Activated CD4-positive, alpha-beta T cell treated with anti-CD3 and anti-CD28 coated beads, Interleukin-2, amount 50 U/mL, for 16 hours (primary cell): ENCODE measurements at places on chromosomes 5 and 9.

DNA sequence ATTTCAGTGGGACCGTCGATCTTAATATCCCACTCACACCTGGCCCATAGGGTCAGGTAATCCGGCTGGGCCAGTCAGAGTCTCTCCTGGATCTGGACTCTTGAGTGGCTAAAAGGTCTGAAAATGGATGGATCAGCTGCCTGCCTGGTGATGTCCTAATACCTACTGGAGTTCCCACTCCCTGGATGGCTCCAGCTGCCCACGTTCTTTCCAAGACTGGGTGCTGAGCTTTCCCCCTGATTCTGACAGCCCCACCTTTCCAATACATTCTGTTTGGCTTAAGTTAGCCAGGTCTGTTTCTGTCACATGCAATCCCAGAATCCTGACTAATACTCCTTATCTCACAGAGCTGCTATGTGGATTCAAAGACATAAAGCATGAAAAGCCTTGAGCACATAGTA, 10.2 kb downstream of the SH3PXD2B start:
- DNase-seq = no peak

DNA sequence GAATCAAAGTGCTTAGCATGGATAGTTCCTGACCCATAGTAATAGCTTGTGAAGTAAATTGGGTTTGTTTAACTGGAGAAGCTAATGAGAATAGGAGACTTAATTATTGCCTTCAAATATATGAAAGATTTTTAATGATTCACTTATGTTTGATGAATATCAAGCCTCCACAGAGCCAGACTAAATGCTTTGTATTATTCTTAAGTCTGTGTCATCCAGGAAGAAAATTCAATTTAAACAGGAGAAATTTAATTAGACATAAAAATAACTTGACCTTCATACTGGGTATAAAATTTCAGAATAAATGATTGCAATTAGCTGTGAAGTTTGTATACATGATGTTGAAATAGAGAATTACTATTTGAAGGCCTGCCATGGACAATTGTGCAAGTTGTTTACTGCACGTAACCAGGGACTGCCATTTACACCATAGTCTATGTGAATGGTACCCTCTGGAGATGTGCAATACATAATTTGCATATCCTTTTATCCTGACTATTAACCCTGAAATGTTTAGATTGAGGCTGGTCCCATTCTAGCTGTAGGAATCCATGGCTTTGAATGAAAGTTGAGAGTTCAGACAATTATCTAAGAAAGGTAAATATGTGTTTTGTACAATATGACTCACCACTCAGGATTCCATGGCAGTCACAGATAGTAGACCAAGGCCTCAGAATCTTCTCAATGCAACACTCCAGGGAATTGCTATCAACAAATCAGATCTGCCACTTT, 133.5 kb upstream of the IL12B start:
- DNase-seq = no peak

DNA sequence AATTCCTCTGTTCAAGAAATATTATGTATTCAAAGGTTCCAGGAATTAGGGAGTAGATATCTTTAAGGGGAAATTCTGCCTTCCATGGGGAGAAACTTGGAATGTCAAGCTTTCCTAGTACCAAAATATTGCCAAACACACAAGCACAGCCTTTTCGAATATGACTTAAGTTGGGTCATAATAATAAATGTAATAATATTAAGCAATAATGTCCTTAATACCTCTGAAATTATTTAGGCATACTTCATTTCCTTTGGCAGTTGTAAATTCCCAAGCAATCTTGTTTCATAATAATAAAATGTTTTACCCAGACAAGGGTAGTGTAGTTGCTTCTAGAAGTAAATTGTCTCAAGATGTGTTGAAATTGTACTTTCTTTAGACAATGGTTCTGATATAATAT, 630.3 kb upstream of the CDH18 start:
- DNase-seq = no peak

- DNase-seq = no peak
Observed at GRCh38 chr9:75239176-75239575, 150.9 kb downstream of the OSTF1 start.

DNA sequence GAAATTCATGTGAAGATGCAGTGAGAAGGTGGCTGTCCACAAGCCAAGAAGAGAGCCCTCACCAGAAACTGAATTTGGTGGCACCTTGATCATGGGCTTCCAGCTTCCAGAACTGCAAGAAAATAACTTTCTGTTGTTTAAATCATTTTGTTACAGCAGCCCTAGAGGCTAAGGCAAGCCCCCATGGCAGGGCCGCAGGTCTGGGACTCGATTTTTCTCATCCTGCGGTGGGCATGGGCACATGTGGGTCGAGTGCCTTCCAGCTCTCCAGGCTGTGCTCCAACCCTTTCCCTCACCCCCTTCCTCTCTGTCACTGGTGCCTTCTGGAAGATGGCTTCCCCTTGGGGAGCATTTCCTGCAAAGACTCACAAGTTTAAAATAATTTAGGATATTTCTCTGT, 40.7 kb downstream of the AHRR start:
- DNase-seq = no peak

- peak; percentile 69 for DNase-seq
Observed at GRCh38 chr9:126519660-126520420, 93.9 kb upstream of the LMX1B start.

GRCh38 chr5:132787076-132787475, 10.0 kb upstream of the SEPTIN8 start:
- DNase-seq = no peak

- DNase-seq = peak; percentile 55
Observed at GRCh38 chr5:146238973-146239372, 35.6 kb downstream of the RBM27 start.

DNA sequence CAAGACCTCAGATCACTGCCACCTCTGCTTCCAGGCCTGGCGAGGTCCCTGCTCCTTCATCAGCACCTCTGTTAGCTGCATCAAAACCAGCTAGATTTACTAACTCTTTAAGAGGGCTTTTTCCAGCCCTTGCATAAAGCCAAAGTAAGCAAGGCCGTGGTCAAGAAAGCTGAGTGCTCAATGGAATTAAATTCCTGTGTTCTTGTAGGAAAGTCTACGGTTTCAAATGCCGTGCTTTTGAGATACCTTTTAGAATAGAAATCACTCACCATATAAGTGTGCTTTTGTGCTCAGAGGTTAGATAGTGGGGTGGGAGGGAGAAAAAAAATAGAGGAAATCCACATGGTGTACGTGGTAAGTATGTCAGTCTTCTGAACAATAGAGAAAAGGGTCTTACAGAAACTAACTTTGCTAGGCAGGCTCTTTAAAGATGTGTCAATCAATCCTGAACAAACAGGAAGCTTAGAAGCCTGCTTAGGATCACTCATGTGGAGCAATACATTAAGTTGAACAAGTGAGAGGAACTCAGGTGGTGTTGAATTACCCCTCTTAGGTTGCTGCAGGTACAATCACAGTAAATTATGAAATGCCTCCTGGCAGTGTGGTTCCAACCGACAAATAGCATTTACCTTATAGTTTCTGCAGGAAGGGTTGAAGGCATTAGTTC, 79.7 kb downstream of the SEMA6A start:
- no peak for DNase-seq

- no peak for DNase-seq
Observed at GRCh38 chr5:132692632-132692967, 18.8 kb downstream of the IL4 start.

DNA sequence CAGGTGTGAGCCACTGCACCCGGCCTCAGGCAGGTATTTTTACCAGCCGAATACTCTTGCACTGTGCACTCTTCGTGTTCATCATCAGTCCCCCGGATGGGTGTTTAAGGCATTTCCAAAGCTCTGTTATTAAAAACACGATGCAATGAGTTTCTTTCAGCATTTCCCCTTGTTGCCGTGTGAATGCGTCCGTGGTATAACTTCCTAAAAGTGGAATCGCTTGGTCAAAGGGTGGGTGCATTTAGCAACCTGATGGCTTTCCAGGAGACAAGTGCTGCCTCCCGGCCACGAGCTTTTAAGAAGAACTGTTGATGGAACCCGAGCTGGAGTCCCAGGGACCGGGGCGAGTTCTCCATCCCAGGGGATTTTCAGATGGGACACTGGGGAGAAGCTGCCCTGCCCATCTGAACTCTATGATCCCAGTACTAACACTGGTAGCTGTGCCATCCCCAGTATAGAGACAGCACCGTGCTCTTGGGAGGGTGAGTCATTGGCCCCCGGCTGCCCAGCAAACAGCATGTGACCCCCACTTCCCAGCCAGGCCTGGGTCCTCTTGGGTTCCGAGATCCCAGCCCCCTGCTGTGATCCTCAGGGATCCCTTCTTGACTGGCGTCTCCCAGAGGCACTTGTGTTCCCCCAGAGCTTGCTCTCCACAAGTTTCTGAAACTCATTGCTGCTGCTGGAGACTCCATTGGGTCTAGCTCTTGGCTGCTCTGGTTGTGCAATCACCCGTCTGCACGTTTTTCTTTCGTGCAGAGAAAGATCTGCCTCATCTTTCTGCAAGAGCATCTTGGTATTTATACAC, 169.5 kb upstream of the IER5L start:
- DNase-seq = no peak

DNA sequence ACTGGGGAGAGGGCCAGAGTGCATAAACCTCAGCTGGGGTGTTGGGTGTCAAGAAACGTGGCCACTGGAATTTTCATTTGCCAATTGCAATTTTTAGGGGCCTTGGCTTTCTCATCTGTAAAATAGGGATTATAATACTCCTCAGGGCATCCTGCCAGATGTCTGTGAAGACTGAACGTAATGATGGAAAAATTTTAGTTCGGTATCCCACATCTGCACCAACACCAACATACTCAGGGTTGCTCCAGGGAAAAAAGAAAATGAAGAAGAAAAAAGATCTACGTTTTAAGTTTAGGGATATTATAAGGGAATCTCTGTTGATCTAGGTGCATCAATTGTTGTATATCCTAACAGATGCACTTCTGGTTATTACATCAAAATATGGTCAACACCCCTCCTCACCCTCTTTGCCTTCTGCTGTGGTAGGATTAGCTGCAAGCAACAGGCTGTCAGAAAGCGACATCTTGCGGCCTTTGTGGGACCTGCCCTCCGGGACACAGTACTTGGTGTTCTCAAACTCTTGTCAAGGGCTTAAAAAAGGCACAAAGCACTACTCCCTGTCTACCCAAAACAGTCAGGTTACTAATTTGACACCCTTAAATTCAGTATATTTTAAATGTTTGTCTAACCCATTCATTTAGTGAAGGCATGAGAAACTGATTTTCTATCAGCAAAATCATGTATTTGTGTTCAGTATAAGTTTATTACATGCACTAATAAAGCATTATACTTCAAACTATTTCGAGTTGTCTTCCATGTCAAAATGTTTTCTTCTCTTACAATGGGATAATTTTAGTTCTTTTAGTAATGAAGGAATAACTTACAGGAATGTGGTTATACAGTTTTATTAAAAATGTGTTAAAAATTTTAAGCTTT, 8.3 kb upstream of the TBC1D2 start:
- DNase-seq = peak; percentile 85

GRCh38 chr9:77601476-77602099, 46.5 kb downstream of the GNA14 start:
- DNase-seq = no peak

DNA sequence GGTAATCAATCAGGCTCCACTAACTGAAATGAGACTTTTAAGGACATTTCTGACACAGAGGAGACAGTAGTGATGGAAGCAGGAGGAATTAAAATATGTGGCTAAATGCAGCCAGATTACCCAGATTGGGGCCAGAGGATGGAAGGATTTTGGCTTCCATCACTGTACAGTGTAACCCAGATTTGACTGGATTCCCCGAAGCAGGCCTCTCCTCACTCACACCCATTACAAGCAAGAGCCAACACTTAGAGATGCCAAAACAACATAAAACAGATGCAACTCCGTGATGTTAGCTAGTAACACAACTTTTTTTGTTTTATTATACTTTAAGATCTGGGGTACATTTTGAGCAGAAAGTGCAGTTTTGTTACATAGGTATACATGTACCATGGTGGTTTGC, 17.6 kb downstream of the TEK start:
- DNase-seq = no peak

DNA sequence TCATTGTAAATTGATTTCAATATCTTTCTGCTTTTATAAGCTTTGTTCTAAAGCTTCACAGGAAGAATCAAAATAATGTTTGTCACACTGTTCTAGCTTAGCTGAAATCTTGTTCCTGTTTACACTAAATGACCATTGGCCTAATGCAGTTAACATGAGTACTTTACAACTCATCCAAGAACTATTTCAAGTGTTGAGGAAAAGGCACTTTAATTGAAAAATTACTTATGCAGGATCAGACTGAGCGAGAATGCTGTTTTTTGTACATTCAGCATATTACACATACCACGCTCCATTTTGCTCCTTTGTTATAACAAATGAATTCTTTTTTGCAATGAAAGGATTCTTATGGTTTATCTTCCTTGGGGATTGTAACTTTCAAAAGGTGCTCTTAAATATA, 22.4 kb upstream of the SMIM15 start:
- DNase-seq = no peak
